Stimulated activated CD8-positive, alpha-beta memory T cell treated with anti-CD3 and anti-CD28 coated beads, Interleukin-2, amount 100 ng/mL, for 1 hour (primary cell): ENCODE measurements at places on chromosomes 4 and X.

DNA sequence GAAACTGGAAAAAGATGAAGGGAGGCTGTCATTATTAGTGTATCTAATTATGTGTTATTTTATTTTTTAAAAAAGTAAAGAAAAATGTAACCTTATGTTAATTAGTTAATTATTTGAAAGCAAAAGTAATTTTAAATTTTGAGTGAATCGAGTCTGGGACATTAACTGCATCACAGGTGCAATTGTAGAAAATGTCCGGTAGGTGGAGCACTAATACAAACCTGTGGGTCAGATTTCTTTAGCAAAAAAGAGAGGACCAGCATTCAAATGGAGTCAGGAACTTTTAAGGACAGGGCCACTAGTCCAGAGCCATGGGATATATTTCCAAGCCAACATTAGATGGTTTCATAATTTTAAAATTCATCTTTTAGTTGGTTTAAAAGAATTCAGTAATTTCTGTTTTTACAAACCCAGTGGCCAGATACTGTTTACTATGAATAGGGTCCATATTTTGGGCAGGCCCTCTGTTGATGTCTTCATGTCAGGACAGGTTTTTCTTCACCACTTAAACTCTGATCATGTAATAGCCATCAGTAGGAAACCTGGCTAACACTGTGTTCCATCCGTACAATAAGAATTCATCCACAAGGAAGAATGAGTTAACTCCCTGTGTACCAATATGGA, 27.2 kb downstream of the BST1 start:
- no peak for DNase-seq

DNA sequence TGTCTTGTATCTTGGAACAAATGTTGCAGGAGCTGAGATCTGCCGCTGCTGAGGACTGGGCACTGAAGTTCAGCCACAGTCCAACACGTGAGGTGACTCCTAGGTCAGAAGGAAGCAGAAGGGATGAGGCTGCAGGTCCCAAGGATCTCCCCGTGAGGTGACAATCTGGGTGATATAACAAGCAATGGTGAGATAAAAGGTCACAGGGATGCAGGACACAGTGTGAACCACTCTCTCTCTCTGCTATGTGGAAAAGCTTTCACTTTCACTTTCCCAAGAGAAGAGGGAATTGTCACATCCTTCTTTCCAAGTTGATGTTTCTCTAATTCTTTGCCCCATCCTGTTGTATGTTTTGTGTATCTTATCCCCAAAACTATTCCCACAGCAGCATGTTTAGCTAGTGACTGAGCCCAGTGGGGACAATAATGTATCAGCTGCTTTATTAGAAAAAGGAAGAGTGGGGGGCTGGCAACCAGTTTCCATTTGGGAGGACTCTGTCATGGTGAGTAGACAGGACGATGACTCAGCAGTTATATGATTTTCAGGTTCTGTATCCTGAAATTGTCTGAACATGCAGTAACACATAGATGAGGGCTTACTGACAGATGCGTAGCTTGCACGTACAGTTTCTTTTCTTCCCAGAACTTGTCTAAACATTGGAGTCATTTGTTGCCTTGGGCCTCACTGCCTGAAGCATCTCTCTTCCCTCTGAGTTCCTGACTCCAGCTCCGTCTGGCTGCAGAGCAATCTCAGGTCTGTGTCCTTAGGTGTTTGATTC, 1415.8 kb upstream of the TENM3 start:
- DNase-seq: no peak

DNA sequence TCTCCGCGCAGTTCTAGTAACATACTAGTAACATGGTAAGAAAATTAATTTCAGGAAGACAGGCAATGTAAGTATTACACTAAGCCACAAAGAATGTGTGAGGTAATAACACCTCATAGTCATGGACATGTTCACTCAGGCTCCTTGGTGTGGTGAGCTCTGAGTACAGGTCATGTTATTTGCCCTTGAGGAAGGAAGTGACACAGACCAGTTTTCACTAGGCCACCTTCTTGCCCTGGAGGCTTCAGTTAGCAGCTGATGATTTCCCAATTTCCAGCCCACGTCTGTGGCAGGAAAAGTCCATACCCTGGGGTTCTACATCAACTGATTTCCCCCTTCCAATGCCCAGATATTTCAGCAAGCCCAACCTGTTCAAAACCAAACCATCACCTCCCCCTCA, 6.7 kb downstream of the APOO start:
- no peak for DNase-seq

- DNase-seq: no peak
These were observed 62.4 kb upstream of the CRMP1 start for GRCh38 chr4:5955201-5955821.

GRCh38 chrX:38871129-38872029, 70.1 kb downstream of the MID1IP1 start:
- no peak for DNase-seq

DNA sequence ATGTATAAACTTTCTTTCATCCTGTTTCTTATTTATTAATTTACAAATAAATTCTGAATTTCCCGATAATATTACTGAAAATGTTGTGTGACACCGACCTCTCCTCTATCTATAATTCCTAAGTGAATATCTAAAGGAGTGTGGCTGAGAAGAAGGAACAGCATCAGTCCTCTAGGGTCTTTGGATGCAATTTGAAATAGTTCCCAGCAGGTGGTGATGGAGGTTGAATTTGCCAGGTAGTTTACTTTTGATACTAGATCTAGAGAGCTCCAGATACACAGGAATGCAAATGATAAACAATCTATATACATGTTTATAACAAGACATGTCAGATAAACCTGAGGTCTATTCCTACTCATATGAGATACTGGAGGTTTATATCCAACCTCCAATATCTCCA, 305.4 kb downstream of the PCDH18 start:
- no peak for DNase-seq

DNA sequence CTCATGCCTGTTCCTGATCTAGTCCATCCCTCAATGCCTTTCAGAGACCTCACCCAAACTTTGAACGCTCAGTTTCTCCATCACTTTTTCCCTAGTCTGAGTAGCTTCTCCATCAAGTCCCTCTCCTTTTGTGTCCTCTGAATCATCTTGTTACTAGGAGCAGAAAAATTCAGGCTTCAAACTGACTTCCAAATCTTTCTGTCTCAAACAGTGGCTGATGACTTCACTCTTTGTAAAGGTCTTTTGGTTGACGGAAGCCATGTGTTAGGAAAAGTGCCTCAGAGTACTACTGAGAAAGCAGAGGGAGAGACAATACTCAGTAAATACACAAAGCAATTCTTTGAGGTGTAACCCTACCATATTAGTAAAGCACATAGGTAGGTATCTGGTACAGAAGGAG, 65.7 kb upstream of the CAMK2D start:
- DNase-seq: no peak

DNA sequence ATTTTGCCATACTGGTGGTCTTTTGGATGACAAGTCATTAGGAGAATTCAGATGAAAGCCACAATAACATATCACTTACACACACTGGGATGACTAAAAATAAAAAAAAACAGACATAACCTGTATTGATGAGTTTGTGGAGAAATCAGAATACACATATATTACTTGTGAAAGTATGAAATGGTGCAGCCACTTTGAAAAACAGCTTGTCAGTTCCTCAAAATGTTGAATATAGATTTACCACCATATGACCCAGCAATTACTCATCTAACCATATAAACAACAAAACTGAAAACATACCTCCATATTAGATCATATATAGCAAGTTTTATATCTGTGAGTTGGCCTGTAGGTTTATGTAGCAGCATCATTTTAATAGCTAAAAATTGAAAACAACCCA, 608.7 kb downstream of the TLL1 start:
- DNase-seq: no peak

- DNase-seq: no peak
These were observed 121.5 kb downstream of the REELD1 start for GRCh38 chr4:146335763-146336409.

DNA sequence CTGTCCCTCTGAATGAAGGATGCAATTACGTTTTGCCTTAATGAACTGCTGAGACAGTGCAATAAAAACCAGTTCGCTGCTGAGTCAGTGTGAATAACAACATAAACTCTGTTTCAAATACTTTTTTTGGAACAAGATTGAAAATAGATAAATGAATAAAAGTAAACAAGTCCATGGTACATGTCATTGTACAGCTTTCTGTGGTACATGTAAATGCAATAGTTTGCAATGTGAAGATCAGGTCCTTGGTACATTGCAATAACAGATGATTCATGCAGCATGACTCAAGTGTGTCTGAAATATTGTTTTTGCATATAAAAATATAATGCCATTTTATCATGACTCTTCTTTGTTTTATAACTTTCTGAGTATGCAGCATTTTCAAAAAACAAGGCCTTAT, 193.4 kb upstream of the PACRGL start:
- no peak for DNase-seq

GRCh38 chr4:1992468-1993168, 16.2 kb downstream of the NELFA start:
- DNase-seq: no peak

GRCh38 chr4:165048170-165048569, 5.5 kb upstream of the TRIM75 start:
- no peak for DNase-seq

DNA sequence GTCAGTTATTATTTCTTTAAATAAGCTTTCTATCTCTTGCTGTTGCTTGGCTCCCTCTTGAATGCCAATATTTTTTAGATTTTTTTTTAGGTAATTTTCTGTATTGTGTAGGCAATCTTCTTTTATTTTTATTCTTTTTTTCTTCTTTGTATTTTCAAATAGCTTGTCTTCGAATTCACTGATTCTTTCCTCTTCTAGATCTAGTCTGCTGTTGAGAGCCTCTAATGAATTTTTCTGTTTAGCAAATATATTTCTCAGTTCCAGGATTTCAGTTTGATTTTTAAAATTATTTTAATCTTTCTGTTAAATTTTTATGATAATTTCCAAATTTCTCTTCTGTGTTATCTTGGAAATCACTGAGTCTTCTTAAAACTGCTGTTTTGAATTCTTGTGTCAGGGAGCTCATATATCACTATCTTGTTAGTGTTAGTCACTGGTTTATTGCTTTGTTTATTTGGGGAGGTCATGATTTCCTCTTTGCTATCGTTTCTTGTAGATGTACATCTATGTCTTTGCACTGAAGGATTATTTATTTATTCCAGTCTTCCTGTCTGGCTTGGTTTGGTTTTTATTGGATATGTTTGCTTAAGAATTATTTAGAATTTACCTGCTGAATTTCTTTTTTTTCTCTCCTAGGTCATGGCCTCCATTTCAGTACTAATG, 39.9 kb upstream of the GPRIN3 start:
- no peak for DNase-seq

DNA sequence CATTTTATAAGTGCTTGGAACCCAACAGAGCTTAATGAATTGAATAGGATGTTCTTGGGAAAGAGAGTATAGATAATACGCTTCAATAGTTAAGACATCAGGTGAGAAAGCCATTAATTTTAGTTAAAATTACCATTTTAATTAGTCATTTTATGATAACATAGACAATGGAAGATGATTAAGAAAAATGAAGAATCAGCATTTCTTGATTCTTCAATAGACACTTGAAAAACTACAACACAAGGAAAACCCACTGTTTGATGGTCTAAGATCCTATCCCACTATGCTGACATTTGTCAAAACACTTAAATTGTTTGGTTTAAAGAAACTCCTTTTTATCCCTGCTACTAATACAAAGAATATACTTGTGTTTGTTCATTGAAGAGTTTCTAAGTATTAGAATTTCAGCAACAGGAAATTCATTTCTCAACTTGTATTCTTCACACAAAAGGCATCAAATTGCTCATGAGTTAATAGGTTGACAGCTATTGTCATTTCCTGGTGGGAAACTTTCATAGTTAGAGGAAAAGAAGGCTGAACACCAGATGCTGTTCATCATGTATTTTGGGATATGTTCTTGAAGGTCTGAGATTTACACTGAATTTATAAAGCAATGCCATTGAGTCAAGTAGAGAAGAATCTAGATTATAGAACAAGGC, 9.6 kb upstream of the CXCL2 start:
- DNase-seq: no peak

DNA sequence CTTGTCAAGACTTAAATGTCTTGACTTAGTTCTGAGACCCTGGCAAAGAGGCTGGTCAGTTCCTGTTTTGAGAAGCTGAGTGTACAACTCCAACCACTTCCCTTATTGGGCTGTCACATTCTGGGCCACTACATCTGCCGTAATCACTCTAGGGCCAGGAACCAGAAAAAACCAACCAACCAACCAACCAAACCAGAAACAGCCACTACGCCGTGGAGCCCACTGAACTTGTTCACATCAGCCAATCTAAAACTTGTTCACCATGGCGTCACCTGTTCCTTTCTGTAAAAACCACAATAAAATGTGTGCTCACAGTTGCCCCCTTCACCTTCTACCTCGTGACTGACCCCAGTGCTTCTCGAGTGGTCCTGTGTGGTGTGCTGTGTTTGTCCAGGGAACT, 107.3 kb downstream of the JADE1 start:
- peak; percentile 9 for DNase-seq

- no peak for DNase-seq
These were observed 29.4 kb upstream of the FOXR2 start for GRCh38 chrX:55593756-55594257.

GRCh38 chrX:39169976-39170375, 368.7 kb downstream of the MID1IP1 start:
- DNase-seq: no peak

GRCh38 chr4:2340272-2341061, 78.0 kb downstream of the ZFYVE28 start:
- DNase-seq: no peak

- no peak for DNase-seq
These were observed 853.2 kb upstream of the INTU start for GRCh38 chr4:126779436-126780166.

GRCh38 chr4:113292371-113293042, 243.1 kb downstream of the ANK2 start:
- no peak for DNase-seq

DNA sequence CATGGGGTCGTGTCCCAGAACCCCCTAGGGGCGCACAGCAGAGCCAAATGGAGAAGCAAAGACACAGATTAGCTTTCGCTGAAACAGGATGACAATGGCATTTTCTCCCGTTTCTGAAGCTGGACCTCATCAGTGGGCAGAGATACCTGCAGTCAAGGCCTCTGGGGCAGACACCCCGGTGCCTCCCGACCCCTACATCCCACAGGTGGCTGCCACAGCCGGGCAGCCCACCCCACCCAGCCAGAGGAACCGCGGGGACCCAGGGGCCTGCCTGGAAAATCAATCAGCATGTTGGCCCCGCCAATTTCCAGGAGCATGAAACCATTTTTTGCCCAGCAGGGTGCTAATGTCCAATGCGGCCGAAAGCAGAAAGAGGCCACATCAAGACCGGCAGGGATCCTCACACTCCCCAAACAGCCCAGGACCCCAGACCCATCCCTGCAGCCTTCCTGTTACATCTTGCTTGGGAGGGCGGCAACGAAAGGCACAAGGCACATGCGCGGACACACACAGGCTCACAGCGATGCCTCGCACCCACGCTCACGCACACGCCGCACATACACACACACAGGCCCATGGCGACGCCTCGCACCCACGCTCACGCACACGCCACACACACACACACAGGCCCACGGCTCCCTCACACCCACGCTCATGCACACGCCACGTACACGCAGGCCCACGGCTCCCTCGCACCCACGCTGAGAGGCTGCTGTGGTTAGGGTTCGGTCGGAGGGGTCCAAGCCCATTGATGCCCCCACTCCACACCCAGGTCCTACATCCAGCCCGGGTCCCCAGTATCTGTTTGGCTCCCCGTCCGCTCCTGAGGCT, 130.6 kb upstream of the NKX1-1 start:
- DNase-seq: no peak

GRCh38 chr4:177737387-177737940, 295.2 kb upstream of the AGA start:
- no peak for DNase-seq

GRCh38 chr4:121376556-121376955, 4.3 kb downstream of the QRFPR start:
- DNase-seq: no peak
